Left ventricle myocardium inferior (tissue), 1 donor: ENCODE measurements at places on chromosomes 1 and 21. TPM values are rescaled to one million over a fixed set of nuclear protein-coding genes. Genes with fewer than 3 reads are reported as not detected.

Gene ITGB2
- total RNA-seq, result 18.6 TPM

Gene C1orf185
- not detected for total RNA-seq

Gene CYP4Z1
- total RNA-seq, result 0.71 TPM

DNA sequence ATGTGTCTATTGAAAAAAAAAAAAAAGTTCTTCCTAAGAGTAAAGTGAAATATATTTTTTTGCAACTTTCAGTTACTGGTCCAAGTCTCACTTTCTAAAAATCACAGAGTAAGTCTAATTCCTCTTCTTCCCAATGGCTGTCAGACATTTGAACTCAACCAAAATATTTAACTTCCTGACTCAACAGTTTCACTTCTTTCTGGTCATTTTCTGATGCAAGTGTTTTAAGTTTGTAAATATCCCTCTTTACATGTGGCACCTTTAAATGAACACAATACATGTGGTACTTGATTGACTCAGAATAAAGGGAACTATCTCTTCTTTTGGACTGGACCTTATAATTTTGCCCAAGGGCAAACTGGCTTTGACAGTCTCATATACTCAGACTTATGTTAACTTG lies 76.7 kb downstream of the ASH1L start:
- H3K27ac ChIP-seq, result no peak overlapping the region
- H3K27me3 ChIP-seq, result no peaks in the 10 kb centered on the region
- peaks cover 14% of the 10 kb centered on the region for H3K36me3 ChIP-seq
- no peak for DNase-seq
- H3K4me3 ChIP-seq, result no peak overlapping the region
- H3K4me1 ChIP-seq, result peaks cover 5% of the 10 kb centered on the region

GRCh38 chr1:199522338-199522737 lies 505.2 kb upstream of the NR5A2 start:
- DNase-seq, result no peak
- H3K27me3 ChIP-seq, result no peaks in the 10 kb centered on the region
- H3K27ac ChIP-seq, result no peak overlapping the region
- H3K4me1 ChIP-seq, result no peaks in the 10 kb centered on the region
- H3K36me3 ChIP-seq, result no peaks in the 10 kb centered on the region

DNA sequence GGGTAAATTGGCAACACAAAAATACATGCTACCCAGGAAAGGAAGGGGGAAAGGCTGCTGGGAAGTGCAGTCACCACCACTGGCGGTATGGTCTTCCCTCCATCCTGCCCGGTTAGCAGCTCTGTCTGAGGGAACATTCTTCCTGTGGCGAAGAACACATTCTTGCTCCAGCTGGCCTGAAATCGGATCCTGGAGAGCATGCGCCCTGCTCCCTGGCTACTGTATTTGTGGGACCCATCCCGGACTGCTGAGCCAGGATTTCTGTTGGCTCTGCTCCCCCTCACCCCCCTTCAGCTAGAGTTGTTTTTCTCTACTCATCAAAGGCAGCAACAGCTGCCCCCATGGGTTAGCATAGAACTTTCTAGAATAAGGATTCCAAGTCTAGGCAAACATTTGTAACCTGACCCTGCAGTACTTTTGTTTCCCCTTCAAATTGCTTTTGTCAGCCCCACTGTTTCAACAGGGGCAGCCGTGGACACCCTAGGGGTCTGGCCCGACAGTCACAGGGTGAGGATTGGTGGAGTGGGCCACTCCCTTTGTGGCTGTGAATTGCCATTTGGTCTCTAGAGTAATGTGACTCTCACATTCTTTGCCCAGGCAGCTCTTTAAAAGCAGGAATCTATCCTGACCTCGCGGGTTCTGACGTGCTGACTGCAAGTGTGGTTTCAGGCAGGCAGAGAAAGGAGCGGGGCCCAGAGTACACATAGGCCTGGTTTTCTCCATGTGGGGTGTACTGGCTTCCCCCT lies 157.7 kb downstream of the TOMM20 start:
- H3K36me3 ChIP-seq, result no peaks in the 10 kb centered on the region
- no peaks in the 10 kb centered on the region for H3K27me3 ChIP-seq
- peaks cover 41% of the 10 kb centered on the region for H3K4me1 ChIP-seq

- H3K4me3 ChIP-seq, result no peak overlapping the region
- no peak overlapping the region for H3K27ac ChIP-seq
- no peaks in the 10 kb centered on the region for H3K36me3 ChIP-seq
- no peaks in the 10 kb centered on the region for H3K27me3 ChIP-seq
- peaks cover 3% of the 10 kb centered on the region for H3K4me1 ChIP-seq
- no peak for DNase-seq
These were observed 65.7 kb downstream of the DISP1 start for GRCh38 chr1:222880587-222880986.

GRCh38 chr1:29454616-29455380 lies 218.5 kb downstream of the PTPRU start:
- no peaks in the 10 kb centered on the region for H3K36me3 ChIP-seq
- no peak for DNase-seq
- no peak overlapping the region for H3K4me3 ChIP-seq
- H3K4me1 ChIP-seq, result no peaks in the 10 kb centered on the region
- H3K27me3 ChIP-seq, result peaks cover 73% of the 10 kb centered on the region
